ENCODE measurements at places on chromosomes 2 and 18.

DNA sequence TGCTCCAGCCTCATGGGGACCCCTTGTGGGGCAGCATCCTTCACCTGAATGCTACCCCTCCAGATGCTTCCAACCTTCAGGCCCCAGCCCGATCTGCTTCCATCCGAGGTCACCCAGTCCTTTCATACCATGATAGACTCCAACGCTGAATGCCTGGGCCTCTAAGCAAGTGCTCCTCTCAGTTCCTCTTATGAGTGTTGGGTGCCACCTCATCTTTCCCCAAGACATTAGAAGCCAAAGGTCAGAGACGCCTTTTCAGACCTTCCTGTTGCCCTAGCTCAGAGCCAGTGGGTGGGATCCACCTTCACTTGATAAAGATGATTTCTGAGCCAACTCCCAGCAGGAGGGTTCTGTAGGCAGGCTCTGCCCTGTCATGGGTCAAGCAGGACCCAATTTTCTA, 174.5 kb upstream of the MGAT5 start:
- DNase-seq: no peak

- no peak for DNase-seq
These were observed 272.5 kb downstream of the ZNF407 start for GRCh38 chr18:74869904-74870863.

DNA sequence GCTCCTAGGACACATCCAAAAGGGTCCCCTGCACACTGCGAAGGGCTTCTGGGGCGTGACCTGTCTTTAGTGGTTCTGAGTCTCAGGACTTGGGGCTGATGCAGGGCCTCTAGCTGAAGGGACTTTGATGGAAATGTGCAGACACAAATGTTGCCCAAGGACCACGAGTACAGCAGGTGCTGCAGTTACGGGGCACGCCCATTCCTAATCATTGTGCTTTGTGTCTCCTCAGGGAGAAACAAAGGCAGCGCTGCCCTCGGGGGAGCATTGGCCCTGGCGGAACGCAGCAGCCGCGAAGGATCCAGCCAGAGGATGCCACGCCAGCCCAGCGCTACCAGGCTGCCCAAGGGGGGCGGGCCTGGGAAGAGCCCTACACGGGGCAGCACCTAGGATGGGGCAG, 8.0 kb downstream of the TUBA3E start:
- no peak for DNase-seq

DNA sequence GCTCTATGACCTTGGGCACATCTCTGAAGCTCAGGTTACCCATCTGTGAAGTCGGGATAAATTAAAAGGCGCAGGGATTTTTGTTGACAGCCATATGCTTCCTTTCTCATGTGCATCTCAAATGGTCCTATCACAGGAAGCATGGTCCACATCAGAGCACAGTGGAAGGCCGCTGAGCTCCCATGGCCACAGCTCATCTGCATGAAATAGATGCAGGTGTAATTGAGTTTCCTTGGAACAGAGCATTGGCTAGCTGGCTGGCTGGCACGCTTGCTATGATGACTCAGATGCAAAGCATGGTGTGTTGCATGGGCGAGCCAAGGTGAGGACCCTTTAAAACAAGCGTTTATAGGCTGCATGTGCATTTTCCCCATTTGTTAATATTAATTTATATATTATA, 79.3 kb downstream of the TXNL1 start:
- DNase-seq: no peak

GRCh38 chr2:11389052-11389420, 44.6 kb upstream of the ROCK2 start:
- no peak for DNase-seq

DNA sequence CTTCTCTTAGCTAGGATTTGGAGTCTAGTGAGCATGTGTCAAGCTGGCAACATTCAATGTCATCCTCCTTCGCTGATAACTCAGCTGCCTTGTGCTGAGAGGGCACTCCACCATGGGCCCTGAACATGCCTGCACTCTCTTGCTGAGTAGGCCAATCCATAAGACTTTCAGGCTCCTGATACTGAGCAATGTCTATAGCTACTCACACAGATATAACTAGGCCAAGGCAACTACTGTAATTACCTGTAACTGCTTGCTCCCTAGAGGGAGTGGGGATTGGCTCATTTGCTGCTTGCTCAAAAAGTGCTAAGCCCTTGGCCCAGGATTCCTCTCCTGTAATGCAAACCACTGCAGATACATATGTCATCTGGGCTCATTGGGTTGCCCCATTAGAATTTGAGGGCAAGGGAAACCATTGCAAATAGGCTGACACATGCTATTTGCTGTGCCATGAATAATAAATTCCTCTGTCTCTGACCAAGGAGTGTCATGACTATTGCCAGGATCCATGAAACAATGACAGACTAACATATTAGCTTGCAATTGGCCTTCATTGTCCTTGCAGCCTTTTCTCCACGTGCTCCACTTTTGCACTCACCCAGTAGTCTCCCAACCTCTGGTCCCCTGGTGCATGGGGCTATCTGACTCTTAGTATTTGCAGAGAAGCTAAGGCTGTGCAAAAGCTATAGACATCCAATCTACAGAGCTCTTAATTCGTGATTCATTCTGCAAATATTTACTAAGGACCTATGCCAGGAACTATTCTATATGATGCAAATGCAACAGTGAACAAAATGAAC, 36.9 kb upstream of the BMPR2 start:
- DNase-seq: no peak

- no peak for DNase-seq
These were observed 299.8 kb downstream of the TCF4 start for GRCh38 chr18:55287935-55288868.

GRCh38 chr2:71849607-71850305, 297.9 kb downstream of the CYP26B1 start:
- no peak for DNase-seq

DNA sequence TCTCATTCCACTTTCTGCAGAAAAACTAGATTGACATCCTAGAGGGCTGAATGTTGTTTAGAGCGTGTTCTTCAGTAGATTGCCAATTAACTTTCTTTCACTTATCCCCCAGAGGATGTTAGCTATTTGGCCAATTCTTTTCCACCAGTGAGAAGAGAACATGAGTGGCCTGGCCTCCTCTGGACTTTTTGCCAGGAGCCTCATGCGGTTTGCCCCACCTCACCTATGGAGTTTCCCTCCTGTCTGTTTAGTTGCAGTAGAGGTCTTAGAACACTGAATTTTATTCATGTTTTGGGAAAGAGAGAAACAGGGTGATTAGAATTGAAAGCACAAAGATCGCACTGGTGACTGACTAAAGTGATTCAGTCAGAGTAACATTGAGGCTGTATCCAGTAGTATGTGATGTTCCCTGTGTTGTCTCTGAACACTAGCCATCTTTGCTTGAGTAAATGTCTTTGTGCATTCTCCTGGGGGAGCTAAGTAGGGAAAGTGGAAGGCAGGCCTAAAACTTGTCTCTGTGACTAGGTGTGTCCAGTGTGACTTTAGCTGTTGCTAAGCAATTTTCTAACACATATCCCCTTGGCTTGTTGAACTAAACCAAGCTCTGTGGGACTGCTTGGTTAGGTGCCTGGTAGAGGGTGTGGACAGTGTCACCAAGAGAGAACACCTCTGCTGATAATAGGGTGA, 34.0 kb downstream of the UGP2 start:
- DNase-seq: no peak

DNA sequence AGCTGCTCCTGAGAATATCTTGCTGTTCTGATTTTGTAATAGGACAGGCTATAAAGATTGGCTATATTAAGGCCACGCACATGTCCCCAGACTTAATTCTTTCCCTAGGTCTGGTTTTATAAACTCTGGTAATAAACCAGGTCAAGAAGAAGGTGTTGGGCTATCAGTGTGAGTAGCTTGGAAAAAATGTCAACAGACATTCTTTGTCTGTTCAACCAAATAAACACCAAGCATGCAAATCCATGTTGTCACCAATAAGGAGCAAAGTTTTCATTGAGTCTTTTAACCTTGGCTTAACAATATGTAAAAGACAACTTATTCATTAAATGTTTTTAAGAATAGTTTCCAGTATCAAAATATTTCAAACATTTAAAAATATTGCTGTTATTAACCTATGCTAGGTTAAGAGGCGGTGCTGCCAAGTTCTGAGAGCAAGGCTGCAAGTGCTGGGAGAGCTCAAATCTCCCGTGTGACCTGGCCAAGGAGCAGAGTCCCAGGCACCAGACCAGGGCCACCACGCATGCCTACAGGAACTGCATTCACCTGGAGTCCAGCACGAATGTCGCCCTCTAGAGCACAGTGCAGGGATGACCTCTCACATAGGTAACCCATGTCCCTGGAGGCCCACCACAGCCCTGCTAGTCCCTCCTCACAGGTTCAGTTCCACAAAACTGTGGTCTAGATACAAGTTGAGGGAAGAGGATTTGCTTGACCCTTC, 120.5 kb upstream of the POU3F3 start:
- DNase-seq: no peak

- no peak for DNase-seq
These were observed 189.3 kb downstream of the SH3RF3 start for GRCh38 chr2:109318150-109318948.

DNA sequence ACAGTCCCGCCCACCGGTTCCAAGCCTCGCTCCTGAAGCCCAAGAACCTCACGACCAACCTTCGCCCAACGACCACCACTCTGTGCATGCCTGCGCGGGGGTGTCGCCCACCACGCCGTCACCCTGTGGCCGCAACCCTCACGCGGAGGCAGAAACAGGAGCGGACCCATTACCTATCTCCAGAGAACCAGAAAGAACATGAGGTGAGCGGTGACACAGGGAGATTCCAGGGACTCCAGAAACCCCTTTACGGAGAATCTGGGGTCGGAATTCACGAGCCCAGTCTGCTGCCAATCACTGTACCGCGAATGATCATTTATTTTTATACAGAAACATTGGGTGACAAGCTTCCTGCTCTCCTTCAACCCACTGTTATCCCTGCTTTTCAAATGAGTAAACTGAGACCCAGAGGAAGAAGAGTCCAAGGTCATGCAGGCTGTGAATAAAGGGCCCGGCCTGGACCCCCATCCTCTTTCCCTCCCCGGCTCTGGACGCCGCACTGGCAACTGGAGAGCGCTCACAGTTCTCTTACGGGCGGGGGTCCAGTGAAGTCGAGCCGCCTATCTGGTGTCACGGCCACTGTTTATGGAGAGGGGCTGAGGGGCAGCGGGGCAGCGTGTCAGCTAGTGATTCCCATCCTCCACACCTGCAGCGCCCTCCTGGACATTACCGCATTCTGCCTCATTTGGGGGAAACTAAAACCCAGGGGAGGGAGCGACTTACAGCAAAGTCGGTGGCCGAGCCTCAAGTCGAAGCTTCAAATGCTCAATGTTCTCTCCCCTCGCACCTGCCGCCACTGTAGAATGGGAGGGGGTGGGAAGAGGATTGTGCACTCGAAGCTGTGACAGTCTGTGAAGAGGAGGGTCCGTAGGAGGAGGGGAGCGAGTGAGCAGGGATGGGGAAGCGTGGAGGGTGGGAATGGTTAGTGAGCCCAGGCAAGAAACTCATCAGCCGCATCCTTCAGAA, 723 bp upstream of the SLC30A3 start:
- no peak for DNase-seq

- DNase-seq: no peak
These were observed 98.0 kb downstream of the EVA1A start for GRCh38 chr2:75462721-75463120.

- DNase-seq: peak; percentile 31
These were observed 35.7 kb downstream of the ODC1 start for GRCh38 chr2:10412380-10412779.
